ENCODE measurements at places on chromosomes 4 and X.

DNA sequence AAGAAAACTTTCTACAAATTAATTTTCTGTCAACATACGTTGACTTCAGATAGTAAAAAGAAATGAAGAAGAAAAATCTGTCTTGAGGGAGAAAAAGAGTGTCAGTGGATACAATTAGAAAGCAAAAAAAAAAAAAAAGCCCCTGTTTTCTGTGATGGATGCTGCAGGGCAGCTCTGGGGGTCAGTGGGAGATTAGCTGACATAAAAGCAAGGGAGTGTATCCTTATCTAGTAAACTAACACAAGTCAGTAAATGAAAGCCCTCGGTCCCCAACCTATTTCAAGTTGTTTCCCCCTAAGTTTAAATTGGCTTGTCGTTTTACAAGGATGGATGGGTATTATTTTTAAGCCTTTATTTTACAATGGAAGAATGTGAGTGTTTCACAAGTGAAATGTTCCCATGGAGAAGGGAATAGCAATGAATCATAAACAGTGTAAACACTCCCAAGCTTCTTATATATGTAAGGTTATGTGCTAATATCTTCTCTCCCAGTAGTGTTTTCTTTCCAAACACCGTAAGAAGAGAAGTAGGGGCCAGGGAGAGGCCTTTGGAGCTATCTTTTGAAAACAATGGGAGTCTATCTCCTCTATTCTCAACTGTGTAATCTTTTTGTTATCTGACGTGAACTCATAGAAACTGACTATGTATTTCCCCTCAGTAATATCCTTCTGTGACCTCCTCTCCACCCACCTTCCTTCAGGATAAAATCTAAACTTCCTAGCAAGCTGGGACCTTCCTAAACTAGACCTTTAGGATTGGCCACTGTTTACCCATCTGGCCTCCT, 347.7 kb downstream of the FBXO8 start:
- DNase-seq, result peak; percentile 6

GRCh38 chr4:173195109-173195508, 26.5 kb downstream of the GALNT7 start:
- no peak for DNase-seq

DNA sequence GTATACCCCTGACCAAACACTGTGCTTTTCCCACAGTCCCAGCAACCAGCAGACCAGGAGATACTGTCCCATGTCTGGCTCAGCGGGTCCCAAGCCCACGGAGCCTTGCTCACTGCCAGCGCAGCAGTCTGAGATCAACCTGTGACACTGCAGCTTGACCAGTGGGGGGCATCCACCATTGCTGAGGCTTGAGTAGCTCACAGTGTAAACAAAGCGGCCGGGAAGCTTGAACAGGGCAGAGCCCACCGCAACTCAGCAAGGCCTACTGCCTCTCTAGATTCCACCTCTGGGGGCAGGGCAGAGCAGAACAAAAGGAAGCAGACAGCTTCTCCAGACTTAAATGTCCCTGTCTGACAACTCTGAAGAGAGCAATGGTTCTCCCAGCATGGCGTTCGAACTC, 58.1 kb downstream of the SLC10A6 start:
- DNase-seq, result peak; percentile 3

DNA sequence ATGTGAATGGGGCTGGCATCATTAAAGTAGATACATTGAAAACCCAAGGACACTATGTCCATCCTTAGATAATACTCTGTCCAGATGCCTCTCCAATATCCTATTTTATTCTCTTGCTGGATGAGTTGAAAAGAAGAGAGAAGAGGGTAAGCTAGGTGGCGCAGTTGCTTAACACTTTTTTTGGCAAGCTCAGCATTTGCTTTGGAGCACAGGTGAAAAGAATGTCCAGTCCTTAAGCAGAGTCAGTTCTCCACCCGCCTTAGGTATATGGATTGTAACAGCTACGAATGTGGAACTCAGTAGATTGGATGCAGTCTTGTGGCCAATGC, 208.4 kb downstream of the NWD2 start:
- DNase-seq, result peak; percentile 57

DNA sequence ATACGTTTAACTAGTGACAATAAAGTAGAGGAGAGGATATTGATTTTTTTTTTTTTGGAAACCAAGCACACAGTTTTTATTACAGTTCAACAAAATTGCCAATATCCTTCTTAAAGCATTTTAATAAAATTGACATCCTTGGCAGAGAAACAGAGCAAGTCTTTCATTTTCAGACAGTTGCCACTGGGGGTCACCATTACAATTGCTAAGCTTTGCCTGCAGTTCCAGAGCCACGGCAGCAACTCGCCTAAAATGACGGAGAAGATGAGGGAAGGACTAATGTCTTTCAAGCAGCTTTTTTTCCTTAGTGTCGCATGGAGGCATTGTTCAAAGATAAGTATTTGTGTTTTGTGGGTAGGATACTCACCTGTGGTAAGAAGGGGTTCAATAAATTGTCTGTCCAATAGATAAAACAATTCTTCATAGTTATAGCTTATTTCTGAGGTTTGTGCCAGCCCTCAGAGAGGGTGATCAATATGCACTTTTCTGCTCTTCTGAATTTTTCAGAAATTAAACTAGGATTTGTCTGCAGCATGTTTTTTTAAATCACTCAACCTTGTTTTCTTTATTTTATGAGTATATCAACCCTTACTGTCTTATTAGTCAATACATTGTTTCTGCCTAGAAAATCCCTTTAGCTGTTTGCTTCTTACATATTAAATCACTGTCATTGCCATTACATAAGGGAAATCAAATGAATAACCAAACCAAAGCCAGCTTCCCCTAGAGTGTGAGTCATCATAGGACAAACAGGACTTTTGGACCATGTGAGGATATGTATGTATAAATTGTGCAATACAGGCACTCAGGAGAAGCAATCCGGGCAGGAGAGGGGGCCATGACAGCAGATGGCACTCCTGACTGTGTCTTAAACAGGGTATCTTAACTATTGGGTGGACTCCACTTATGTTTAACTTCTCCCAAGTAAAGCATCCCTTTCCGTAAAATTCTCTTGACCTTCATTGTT, 508.1 kb upstream of the ARX start:
- DNase-seq, result peak; percentile 78

GRCh38 chr4:104022226-104022625, 302.4 kb upstream of the TACR3 start:
- DNase-seq, result no peak

DNA sequence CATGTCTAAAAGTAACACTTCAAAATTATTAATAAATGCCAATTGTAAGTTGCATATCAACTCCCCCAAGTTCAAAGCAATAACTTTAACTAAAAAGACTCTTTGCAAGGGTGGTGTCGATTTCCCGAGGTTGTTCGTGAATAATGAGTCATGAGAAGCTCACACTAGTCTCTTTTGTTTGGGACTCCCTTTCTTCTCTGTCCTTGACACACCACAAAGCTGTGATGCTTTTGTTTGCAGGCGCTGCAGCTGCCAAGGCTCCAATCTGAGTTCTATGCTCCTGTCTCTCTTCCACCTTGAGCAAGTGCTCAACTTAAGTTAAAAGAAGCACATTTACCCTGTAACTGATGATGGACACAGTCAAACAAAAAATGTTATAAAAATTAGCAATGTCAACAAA, 65.9 kb downstream of the FAT1 start:
- peak; percentile 88 for DNase-seq

GRCh38 chrX:9091258-9091657, 57.3 kb upstream of the FAM9B start:
- no peak for DNase-seq

DNA sequence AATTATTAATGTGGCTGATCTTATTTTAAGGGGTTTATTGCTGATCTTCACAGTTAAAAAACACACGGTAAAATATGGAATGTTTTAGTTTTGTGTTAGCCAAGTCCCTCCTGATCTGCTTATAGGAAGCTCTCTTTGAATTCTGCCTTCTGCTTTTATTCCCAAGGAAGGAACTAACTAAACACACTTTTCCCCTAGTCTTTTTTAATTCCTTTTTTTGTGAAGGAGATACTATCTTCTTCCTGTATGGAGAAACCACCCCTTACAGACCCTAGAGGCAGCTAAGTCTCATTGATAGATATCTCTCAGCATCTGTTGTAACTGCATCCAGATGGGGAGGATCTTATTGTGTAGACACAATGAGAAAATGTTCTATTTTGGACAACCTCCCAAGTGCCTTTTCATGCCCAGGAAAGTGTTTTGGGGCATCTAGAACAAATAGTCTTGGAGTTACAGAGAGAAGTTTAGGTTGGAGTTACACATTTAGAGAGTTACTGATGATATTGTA, 64.4 kb downstream of the AFF1 start:
- DNase-seq, result no peak

GRCh38 chr4:115229873-115230272, 116.5 kb upstream of the NDST4 start:
- DNase-seq, result no peak

DNA sequence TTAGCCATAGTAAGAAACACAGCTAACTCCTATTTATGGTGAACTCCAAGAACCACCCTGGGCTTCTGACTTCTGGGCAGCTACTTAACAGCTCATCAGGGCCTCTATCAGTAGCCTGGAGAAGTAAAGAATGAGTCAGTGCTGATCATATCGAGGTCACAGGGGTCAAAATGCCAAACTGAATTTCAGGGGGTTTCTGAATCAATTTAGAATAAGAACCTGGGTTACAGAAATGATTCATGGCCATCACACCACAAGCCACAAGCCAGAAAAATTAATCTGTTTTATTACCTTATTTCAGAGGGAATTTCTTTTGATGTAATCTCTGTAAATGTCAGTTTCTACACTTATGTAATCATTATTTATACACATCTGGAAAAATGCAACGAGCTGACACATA, 64.4 kb downstream of the CHST7 start:
- DNase-seq, result peak; percentile 36

- no peak for DNase-seq
Observed at GRCh38 chrX:128928636-128929035, 594.7 kb downstream of the SMARCA1 start.

GRCh38 chr4:184280591-184281071, 63.0 kb upstream of the ENPP6 start:
- no peak for DNase-seq

- no peak for DNase-seq
Observed at GRCh38 chr4:4512282-4512681, 29.6 kb downstream of the STX18 start.

GRCh38 chr4:2742081-2742822, 13.9 kb downstream of the TNIP2 start:
- DNase-seq, result no peak

DNA sequence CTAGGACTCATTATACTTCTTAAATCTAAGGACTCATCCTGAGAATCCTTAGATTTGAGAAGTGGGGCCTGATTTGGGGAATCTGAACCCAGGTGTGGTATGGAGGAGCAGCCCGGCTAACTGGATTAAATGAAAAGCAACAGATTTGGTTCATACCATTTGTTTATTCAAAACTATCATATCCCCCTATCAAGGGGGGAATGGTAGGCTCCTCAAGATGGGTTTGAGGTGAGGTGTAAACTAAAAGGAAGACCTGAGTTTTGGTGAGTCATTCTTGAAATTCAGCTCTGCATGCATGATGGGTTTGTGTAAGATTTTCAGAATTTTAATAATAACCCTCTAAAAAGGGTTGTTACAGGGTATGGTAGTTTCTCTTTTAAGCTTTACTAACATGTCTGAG, 53.4 kb downstream of the CASP6 start:
- DNase-seq, result no peak

GRCh38 chr4:129603241-129603931, 507.4 kb downstream of the C4orf33 start:
- DNase-seq, result no peak

DNA sequence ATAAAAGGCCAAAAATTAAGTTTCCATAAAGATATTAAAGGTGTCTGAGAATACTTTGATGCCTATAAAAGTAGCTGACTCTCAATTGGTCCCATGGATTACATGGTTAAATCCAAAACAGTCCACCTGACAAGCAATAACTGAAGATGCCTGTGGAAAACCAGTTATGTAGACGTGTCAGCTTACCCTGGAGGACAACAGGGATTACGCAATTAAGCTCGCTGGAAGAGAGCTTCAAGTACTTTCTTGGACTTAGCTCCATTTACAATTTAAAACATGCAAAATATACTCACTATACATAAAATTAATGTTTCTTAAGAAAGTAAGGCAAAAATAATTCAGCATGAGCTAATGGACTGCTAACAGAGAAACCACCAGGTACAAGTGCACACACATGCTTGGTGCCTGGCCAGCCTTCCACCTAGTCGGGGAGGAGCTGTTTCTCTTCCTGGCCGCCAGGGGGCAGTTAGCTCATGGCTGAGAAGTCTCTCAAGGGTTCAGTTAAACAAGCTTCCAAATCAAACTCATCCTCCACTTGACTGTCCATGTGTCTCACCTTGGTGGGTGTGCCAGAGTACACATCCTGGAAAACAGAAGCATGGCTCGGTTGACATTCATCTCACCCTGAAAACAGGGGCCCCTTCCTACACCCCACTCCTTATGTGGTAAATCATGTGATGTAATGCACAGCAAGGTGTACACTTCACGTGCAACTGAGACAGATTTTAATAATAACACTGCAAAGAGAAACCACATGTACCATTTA, 9.2 kb upstream of the FAM53A start:
- peak; percentile 58 for DNase-seq

DNA sequence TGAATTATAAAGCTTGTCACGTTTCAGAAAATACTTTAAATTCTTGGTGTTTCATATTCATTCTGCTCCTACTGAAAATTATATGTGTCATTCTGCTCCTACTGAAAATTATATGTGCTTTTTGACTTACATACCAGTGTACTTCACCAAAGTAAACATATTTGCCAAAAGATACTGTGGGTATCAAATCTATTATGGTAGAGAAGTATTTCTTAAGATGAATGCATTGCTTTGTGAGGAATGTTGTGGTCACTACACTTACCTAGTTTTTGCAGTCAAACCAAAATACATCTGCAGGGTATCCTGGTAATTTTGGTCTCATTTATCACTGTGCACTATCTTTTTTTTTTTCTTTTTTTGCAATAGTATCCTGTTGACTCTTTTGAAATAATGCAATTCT, 287.7 kb upstream of the MAD2L1 start:
- no peak for DNase-seq

- DNase-seq, result peak; percentile 85
Observed at GRCh38 chr4:82733636-82734035, 65.0 kb downstream of the SCD5 start.

DNA sequence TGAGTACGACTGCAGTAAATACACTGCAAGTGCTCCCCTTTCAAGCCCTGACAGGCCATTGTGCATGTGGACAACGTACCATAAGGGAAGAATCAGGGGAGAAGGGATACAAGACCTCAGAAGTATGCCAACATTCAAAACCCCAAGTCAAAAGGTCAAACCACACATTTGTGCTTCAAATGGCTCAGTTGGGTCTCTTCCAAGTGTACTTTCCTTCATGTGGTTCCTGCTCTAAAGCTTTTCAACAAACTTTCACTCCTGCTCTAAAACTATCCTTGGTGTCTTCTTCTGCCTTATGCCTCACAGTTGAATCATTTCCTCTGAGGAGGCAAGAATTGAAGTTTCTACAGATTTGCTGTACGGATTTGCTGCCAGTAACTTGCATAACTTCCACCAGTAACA, 305.7 kb upstream of the SLIT2 start:
- peak; percentile 96 for DNase-seq

- no peak for DNase-seq
Observed at GRCh38 chrX:117743469-117744251, 372.9 kb downstream of the KLHL13 start.

- DNase-seq, result peak; percentile 13
Observed at GRCh38 chr4:174757736-174758135, 71.3 kb downstream of the GLRA3 start.

Measured in HT1080 (cell line).